ENCODE measurements at places on chromosomes 6 and 20.

DNA sequence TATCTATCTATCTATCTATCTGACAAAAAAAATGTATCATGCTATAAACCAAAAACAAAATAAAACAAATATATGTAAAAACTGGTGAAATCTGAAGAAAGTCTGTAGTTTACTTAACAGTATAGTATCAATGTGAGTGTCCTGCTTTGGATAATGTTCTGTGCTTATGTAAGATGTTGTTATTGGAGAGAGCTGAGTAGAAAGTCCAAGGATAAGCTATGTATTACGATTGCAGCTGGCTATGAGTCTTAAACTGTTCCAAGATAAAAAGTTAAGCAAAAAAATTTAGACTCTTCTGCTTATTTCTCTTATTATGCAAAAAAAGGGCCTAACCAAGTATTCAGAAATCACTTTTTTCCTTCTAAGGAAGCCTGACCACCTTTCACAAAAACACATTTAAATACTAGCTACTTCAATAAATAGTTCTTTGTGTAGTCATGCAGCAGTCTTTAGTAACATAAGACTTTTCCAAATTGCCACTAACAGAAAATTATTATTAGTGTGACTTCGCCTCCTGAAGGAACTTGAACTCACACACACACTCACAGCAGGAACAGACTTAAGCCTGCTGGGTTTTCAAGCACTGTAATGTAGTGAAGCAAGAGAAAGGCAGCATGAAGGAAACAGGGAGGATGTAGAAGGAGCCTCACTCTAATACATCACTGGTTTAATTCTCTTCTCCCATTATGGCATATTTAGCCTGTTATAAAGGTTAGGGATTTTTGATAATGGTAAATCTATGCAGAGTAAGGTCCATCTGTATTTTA, 265.8 kb upstream of the GJE1 start:
- no peak for DNase-seq

- no peak for DNase-seq
Measured at GRCh38 chr6:30013291-30013922, 47.7 kb upstream of the POLR1H start.

DNA sequence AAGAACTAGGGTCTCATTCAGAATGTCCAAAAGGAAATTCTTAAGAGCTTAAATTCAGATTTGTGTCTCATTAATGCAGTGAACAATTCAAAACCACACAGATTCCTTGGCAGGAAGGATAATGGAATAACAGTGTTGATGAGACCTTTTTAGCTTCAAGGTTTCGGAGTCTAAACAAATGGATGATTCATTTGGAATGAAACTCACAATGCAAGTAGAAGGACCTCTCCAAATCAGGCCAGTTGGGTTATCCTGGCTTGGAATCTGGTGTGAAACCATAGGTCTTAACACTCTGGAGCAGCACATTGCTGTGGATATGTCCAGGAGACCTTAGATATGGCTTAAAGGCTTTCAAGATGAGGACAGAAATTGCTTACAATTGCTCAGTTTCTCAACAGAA, 44.9 kb downstream of the KCTD20 start:
- DNase-seq = no peak

GRCh38 chr6:111652156-111652555, 46.5 kb upstream of the TRAF3IP2 start:
- DNase-seq = no peak

- DNase-seq = no peak
Measured at GRCh38 chr6:96468681-96469224, 52.9 kb upstream of the UFL1 start.

- no peak for DNase-seq
Measured at GRCh38 chr6:14647357-14647756, 529.8 kb downstream of the CD83 start.

- DNase-seq = no peak
Measured at GRCh38 chr6:160160450-160160849, 38.8 kb downstream of the SLC22A1 start.

DNA sequence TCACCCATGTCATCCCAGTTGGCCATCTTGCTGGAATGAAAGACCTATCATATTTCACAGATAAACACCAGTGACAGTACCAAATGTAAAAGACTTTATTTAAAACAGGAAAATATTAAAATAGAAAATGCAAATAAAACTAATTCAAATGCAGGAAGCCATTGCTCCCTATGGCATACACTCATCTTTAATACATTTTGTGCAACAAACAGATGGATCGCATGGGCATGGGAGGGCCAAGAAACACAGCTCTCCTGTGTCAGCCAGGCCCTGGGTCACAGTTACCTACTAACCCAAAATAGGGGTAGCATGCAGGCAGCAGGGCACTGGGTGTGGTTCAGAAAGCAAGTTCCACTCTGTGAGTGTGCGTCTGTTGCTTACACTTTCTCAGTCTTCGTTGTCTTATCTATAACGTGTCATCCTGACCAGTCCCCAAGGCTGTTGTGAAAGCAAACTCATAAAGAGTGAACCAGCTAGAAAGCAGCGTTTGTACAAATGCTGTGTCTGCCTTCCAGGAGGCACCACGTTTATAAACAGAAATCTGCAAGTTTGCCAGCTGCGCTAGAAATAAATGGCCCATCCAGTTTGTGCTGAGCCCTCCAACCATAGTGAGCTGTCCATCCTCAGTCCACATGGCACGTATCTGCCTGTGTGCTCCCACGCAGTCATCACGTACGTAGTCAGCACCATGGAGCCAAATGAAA, 180.5 kb downstream of the SYNDIG1 start:
- DNase-seq = no peak

- no peak for DNase-seq
Measured at GRCh38 chr6:72835749-72836148, 213.9 kb downstream of the KCNQ5 start.

- DNase-seq = no peak
Measured at GRCh38 chr6:122389704-122390372, 9.6 kb upstream of the HSF2 start.

GRCh38 chr6:63347599-63347998, 27.8 kb upstream of the LGSN start:
- DNase-seq = no peak

DNA sequence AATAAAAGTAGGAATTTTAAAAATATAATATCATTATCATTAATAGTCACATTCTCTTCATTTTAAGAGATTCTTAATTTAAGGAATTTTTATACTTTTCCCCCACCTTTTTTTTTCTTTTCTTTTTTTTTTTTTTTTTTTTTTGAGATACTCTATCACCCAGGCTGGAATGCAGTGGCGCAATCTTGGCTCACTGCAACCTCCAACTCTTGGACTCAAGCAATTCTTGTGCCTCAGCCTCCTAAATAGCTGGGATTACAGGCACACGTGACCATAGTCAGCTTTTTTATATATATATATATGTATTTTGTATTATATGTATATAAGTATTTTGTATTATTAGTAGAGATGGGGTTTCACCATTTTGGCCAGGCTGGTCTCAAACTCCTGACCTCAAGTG, 457.7 kb downstream of the CDKAL1 start:
- DNase-seq = no peak

DNA sequence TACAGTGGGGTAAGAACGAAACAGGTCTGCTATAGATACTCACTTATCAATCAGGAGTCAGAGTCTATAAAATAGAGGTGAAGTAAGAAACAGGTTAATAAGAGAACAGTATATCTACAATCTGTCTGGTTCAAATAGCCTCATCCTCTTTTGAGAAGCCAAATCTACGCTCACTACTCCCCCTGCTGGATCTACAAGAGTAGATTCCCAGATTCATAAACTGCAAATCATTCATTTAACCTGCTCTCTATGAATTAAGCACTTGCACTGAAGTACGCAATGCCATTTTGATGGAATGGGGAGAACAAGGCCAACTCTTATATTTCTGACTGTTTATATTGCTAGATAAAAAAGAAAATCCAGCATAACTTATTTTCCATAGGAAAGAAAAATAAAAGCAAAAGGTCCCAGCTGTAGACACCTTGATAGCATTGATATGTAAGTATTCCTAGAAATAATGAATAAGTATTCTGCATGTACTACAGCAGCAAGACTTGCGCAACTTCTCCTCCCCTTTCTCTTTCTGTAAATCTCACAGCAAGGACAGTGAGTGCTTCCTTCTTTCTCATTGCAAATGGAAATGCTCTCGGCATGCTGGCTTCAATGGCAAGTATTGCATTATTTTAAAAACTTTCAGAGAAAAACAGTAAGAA, 92.3 kb downstream of the RFX6 start:
- DNase-seq = no peak
